ENCODE measurements at places on chromosomes 1 and 21. TPM values are rescaled to one million over a fixed set of nuclear protein-coding genes. Genes with fewer than 3 reads are reported as not detected.

The SPATC1L gene
- total RNA-seq = 49.5 TPM

The OR2L3 gene
- total RNA-seq = not detected

The TCEANC2 gene
- total RNA-seq = 7.7 TPM

The LHX8 gene
- total RNA-seq = not detected

The SYPL2 gene
- total RNA-seq = not detected

The LCE1B gene
- total RNA-seq = not detected

The CELF3 gene
- 0.07 TPM for total RNA-seq

The PBX1 gene
- 9.8 TPM for total RNA-seq

The SPRR2E gene
- not detected for total RNA-seq

The GRHL3 gene
- total RNA-seq = 3.5 TPM

The NBPF4 gene
- total RNA-seq = 0.07 TPM

The ARID1A gene
- 78.0 TPM for total RNA-seq

The AGT gene
- not detected for total RNA-seq

The CFAP107 gene
- not detected for total RNA-seq

The C1orf198 gene
- 24.5 TPM for total RNA-seq

The FCN3 gene
- not detected for total RNA-seq

The RNF207 gene
- total RNA-seq = 95.4 TPM

The DPT gene
- not detected for total RNA-seq

The SYCP1 gene
- total RNA-seq = not detected

The SH3D21 gene
- 16.4 TPM for total RNA-seq

DNA sequence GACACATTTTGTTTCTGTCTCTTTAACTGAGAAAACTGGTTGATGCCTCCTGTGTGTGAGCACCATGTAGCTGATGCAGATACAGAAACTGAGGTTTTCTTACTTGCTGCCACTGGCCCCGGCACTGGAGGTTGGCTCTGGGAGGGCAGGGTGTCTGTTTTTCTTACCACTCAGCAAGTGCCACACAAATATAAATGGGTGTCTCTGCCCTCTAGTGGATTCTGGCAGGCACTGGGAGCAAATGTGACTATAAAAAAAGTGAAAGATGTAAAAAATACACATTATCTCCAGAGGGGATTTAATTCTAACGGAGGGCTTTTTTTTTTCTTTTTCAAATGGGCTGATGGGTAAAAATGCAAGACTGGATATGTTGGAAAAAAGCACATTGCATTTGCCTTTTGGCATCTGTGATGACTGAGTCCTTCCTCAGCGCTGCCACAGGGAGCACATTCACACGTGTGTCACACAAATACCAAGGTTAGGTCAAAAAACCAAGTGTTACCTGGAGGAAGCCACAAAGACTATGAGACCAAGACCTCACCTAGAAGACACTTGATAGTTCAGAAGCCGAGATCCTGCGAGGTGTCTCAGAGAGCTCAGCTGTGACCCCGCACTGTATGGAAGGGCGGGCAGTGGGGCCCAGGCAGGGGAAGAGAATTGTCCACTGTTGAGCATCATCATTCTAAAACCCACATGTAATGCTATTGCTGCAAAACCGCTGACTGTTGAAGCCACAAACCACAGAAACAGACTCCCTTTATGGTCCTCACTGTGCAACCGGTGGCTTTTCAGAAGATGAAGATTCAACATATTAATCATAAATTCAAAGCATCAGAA lies 18.9 kb downstream of the PGBD2 start:
- peaks cover 29% of the 10 kb centered on the region for H3K4me1 ChIP-seq
- H3K4me3 ChIP-seq = no peak overlapping the region
- DNase-seq = peak; percentile 77
- no peaks in the 10 kb centered on the region for H3K36me3 ChIP-seq
- no peaks in the 10 kb centered on the region for H3K27me3 ChIP-seq

DNA sequence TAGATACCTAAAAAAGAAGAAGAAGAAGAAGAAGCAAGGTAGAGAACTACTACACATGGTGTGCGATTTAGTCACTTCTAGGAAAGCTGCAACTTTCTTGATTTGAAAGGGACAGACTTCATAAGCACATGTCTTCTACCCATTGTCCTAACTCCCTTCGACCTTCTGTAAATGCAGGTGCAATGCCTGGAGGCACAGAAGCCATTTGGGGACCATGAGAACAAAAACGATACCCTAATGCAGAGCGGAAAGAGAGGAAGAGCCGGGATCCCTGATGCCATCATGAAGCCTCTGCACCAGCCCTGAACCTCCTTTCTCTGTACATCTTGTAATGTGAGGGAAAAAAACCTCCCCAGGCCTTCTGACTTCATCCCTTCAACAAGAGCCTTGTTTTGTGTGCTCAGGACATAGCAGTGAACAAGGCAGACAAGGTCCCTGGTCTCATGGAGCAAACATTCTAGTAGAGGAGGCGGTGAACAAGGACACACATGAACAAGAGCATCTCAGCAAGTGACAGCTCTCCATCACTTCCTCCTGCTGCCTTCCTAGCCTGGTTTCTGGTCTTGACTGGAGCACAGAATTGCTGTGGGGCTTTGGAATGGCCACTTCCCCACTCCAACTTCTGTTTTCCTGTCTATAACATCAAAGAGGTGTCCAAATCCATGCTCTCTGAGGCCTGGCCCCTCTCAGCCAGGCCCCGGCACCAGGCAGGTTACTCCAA lies 5.5 kb upstream of the LAPTM5 start:
- H3K27ac ChIP-seq = no peak overlapping the region
- H3K4me1 ChIP-seq = no peaks in the 10 kb centered on the region
- H3K4me3 ChIP-seq = no peak overlapping the region

- no peak overlapping the region for H3K27ac ChIP-seq
- H3K4me1 ChIP-seq = 0 out of 2 replicates have a peak, but pooled peaks cover 3% of the 10 kb centered on the region
- H3K4me3 ChIP-seq = no peak overlapping the region
- DNase-seq = no peak
- H3K36me3 ChIP-seq = no peaks in the 10 kb centered on the region
Measured at GRCh38 chr1:183003203-183003602, 20.0 kb upstream of the LAMC1 start.

- DNase-seq = peak; percentile 44
- no peak overlapping the region for H3K4me3 ChIP-seq
- H3K27me3 ChIP-seq = no peaks in the 10 kb centered on the region
- H3K36me3 ChIP-seq = no peaks in the 10 kb centered on the region
- H3K27ac ChIP-seq = no peak overlapping the region
- peaks cover 14% of the 10 kb centered on the region for H3K4me1 ChIP-seq
Measured at GRCh38 chr1:35569936-35570335, 3.2 kb upstream of the TFAP2E start.

- peaks cover 36% of the 10 kb centered on the region for H3K4me1 ChIP-seq
- H3K27ac ChIP-seq = no peak overlapping the region
- H3K27me3 ChIP-seq = no peaks in the 10 kb centered on the region
- H3K36me3 ChIP-seq = no peaks in the 10 kb centered on the region
- peak; percentile 60 for DNase-seq
Measured at GRCh38 chr1:185971688-185972087, 237.5 kb downstream of the HMCN1 start.

DNA sequence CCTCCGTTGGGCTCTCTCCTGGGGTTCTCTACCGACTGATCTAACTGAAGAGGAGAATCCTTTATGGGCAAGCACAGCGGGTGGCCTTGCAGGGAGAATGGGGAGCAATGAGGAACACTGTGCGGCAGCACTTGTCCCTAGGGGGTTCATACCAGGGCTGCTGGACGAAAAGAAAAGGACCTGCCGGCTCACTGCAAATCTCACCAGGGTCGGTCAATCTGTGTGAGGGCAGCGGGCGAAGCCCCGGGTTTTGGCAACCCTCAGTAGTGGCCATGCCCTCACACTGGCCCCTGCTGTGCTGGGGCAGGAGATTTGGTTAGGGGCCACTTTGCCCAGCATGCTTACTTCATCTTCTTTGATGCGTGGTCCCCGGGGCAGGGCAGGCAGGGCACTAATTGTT lies 5.9 kb downstream of the LHX9 start:
- H3K27ac ChIP-seq = no peak overlapping the region
- no peaks in the 10 kb centered on the region for H3K36me3 ChIP-seq
- no peak overlapping the region for H3K4me3 ChIP-seq

GRCh38 chr1:32828341-32828740 lies 10.9 kb downstream of the S100PBP start:
- no peaks in the 10 kb centered on the region for H3K27me3 ChIP-seq
- peak; percentile 37 for DNase-seq
- H3K4me1 ChIP-seq = no peaks in the 10 kb centered on the region
- H3K27ac ChIP-seq = no peak overlapping the region
- H3K4me3 ChIP-seq = no peak overlapping the region
- peaks cover 48% of the 10 kb centered on the region for H3K36me3 ChIP-seq

DNA sequence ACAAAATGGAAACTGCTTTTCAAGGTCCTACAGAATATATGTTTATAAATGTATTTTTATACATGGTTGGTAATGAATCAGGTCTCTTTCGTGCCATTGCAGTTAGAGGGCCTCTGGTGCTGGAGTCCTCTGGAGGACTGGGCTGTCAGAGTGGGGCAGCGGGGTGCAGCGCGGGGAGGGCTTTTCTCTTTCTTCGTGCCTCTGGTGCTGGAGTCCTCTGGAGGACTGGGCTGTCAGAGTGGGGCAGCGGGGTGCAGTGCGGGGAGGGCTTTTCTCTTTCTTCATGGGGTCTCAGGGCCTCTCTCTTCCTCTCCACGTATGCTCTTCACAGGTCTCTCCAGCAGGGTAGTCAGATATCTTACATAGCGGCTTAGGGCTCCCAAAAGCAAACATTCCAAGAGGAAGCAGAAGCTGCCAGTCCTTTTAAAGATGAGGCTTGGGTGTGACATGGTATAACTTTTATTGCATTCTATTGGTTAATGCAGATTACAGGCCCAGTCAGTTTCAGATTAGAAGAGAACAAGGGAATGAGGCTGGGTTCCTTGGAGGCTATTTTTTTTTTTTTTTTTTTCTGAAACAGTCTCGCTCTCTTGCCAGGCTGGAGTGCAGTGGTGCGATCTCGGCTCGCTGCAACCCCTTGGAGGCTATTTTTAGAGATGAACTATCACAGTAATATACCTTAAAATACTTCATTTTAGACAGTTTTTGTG lies 13.1 kb downstream of the SDCCAG8 start:
- peak; percentile 66 for DNase-seq
- H3K27ac ChIP-seq = peak overlapping the region; percentile 87
- peaks cover 15% of the 10 kb centered on the region for H3K36me3 ChIP-seq
- H3K4me3 ChIP-seq = peak overlapping the region; percentile 50
- no peaks in the 10 kb centered on the region for H3K27me3 ChIP-seq
- H3K4me1 ChIP-seq = peaks cover 43% of the 10 kb centered on the region

- no peak overlapping the region for H3K27ac ChIP-seq
- no peaks in the 10 kb centered on the region for H3K27me3 ChIP-seq
- no peaks in the 10 kb centered on the region for H3K36me3 ChIP-seq
- no peak overlapping the region for H3K4me3 ChIP-seq
- no peaks in the 10 kb centered on the region for H3K4me1 ChIP-seq
- DNase-seq = no peak
Measured at GRCh38 chr1:179709841-179710329, 33.2 kb upstream of the FAM163A start.

GRCh38 chr1:16925635-16926490 lies 4.1 kb downstream of the CROCC start:
- no peaks in the 10 kb centered on the region for H3K4me1 ChIP-seq
- H3K36me3 ChIP-seq = no peaks in the 10 kb centered on the region
- H3K4me3 ChIP-seq = no peak overlapping the region
- H3K27me3 ChIP-seq = no peaks in the 10 kb centered on the region

GRCh38 chr1:217032715-217033367 lies 309.6 kb upstream of the ESRRG start:
- no peak overlapping the region for H3K4me3 ChIP-seq

DNA sequence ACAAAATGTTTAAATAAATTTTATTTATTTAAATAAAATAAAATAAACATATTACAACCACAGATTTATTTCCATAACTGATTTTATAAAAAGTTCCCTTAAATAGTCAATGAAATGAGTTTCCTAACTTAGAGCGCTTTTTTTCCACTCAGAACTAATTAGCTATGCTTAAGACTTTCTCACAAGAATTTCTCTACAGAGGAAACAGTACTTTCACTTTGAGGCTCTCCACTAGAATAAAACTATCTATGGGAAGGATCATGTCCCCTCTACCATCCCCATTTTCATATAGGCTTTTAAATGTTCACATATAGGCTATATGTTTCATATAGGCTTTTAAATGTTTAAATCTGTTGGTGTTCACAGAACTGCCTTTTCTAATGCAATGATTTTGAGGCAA lies 40.0 kb upstream of the DPH5 start:
- H3K27me3 ChIP-seq = no peaks in the 10 kb centered on the region
- H3K36me3 ChIP-seq = no peaks in the 10 kb centered on the region
- H3K4me1 ChIP-seq = no peaks in the 10 kb centered on the region
- no peak overlapping the region for H3K4me3 ChIP-seq
- no peak overlapping the region for H3K27ac ChIP-seq
- no peak for DNase-seq

DNA sequence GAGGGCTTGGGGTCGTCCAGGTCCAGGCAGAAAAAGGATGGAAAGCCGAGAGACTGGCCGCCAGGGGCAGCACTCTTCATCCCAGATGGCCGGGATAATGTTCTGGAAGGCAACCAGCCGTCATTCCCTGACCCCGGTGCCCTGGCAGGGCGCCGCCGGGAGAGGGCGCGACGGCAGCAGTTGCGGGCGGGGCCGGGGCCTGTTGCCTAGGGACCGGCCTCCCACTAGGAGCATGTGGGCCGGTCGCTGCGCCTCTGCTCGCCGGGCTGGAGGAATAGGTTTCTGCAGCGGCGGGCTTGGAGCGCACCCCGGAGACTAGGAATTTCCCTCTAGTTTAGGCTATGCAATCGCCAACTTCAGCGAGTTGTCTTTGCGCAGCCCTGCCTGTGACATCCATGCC lies 11.0 kb downstream of the DMRTB1 start:
- no peak overlapping the region for H3K27ac ChIP-seq
- no peak for DNase-seq
- H3K36me3 ChIP-seq = no peaks in the 10 kb centered on the region
- no peak overlapping the region for H3K4me3 ChIP-seq
- no peaks in the 10 kb centered on the region for H3K4me1 ChIP-seq

- DNase-seq = no peak
- H3K27ac ChIP-seq = no peak overlapping the region
- peaks cover 22% of the 10 kb centered on the region for H3K4me1 ChIP-seq
- H3K27me3 ChIP-seq = no peaks in the 10 kb centered on the region
- peak overlapping the region; percentile 93 for H3K4me3 ChIP-seq
Measured at GRCh38 chr1:2391931-2392509, 379 bp downstream of the RER1 start.

- peak; percentile 56 for DNase-seq
- H3K27ac ChIP-seq = peak overlapping the region; percentile 16
- H3K27me3 ChIP-seq = no peaks in the 10 kb centered on the region
- H3K4me1 ChIP-seq = peaks cover 33% of the 10 kb centered on the region
- no peaks in the 10 kb centered on the region for H3K36me3 ChIP-seq
Measured at GRCh38 chr1:17875171-17875881, 120.2 kb downstream of the ACTL8 start.

DNA sequence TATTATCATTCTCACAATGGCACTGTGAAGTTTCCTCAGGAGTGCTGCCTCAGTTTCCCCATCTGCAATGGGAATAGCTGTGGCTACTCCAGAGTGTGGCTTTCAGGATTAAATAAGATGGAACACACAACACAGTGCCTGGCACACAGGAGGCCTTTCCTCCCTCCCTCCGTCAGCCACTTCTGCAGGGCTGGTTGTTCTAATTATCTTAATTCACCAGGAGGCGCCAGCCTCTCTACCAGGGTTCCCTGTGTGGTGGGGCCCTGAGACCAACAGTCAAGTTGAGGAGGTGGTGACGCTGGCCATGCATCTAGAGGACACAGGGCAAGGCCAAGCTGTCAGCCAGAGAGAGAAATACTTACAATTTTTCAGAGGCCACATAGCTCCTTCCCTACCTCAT lies 6.3 kb upstream of the FOXO6 start:
- H3K36me3 ChIP-seq = no peaks in the 10 kb centered on the region
- H3K4me1 ChIP-seq = peaks cover 15% of the 10 kb centered on the region

All from PC-3 (cell line).